ENCODE measurements at places on chromosomes 5 and 9. TPM values are rescaled to one million over a fixed set of nuclear protein-coding genes. Genes with fewer than 3 reads are reported as not detected.

- H3K27ac ChIP-seq, result no peak overlapping the region
- DNase-seq, result no peak
- H3K27me3 ChIP-seq, result no peaks in the 10 kb centered on the region
- H3K4me1 ChIP-seq, result peaks cover 21% of the 10 kb centered on the region
Measured at GRCh38 chr9:99852617-99853016, 30.9 kb downstream of the NR4A3 start.

Gene GRM6
- not detected for total RNA-seq

DNA sequence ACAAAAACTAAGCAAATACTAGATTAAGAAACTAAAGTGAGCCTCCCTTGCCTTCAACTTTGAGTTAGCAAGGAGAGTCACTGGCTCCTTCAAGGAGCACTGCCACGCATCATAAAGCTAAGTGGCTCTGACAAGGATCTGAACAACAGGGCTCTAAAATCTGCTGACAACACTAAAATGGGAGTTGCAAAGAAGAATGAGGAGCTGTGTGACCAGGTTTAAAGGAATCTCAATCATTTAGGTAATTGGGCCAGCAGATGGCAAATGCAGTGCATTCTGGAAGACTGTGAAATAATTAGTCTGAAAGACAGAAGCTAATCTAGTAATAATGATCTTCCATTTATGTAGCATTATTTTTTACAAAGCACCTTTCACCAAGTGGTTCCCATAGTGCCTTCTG is 297.0 kb upstream of the TAS2R1 start:
- no peaks in the 10 kb centered on the region for H3K4me1 ChIP-seq
- H3K36me3 ChIP-seq, result no peaks in the 10 kb centered on the region
- no peak overlapping the region for H3K27ac ChIP-seq
- no peaks in the 10 kb centered on the region for H3K27me3 ChIP-seq
- no peak for DNase-seq
- no peak overlapping the region for H3K4me3 ChIP-seq

GRCh38 chr5:171702135-171702770 is 83.4 kb upstream of the SMIM23 start:
- H3K27ac ChIP-seq, result no peak overlapping the region
- H3K4me3 ChIP-seq, result no peak overlapping the region
- DNase-seq, result no peak

- no peak for DNase-seq
- H3K27ac ChIP-seq, result peak overlapping the region; percentile 64
- H3K4me3 ChIP-seq, result no peak overlapping the region
Measured at GRCh38 chr5:132471944-132472343, 18.6 kb downstream of the IRF1 start.

DNA sequence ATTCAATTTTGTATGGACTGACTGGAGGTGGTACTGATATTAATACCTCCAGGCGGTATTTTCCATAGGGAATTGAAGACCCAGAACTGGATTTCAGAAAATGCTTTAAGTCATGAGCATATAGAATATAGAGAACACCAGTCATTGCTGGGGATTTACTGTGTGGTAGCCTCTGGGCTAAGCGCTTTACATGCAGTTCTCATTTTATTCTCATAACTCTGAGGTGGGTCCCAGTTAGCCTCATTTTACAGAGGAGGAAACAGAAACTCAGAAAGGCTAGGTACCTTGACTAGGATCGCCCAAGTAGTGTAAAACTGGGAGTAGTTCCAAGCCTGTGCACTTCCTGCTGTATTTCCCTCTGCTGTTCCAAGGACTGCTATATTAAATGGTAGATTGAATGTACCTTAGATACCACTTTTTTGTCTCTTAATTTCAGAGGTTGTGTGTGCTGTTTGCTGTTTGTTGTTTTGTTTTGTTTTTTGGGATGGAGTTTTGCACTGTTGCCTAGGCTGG is 13.8 kb downstream of the SLC44A1 start:
- no peak overlapping the region for H3K27ac ChIP-seq
- H3K4me1 ChIP-seq, result peaks cover 20% of the 10 kb centered on the region
- no peaks in the 10 kb centered on the region for H3K27me3 ChIP-seq
- H3K36me3 ChIP-seq, result no peaks in the 10 kb centered on the region
- H3K4me3 ChIP-seq, result no peak overlapping the region

Data from B cell (primary cell).